ENCODE measurements at places on chromosomes 7 and 10.

DNA sequence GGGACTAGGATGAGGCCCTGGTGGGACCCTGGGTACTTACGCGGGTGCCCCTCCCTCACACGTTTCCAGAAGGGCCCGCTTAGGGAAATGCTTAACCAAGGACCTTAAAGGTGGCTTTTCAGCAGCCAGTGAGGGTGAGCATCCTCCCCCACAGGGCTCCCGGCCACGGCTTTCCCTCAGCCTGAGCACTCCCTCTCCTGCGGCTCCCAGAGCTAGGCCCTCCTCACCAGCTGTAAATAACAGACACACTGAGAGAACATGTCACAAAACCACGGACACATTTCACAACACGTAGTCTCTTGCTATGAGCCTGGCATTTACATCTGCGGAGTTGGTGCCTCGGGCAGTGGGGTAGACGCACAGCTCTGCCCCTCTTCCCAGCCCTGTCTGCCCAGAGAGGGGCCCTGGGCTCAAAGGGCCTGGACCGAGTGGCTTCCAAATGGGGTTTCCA, 25.2 kb downstream of the GRID1 start:
- no peak for DNase-seq

- DNase-seq: no peak
These were observed 12.0 kb downstream of the UCMA start for GRCh38 chr10:13222151-13222550.

- DNase-seq: no peak
These were observed 14.1 kb downstream of the STAG3 start for GRCh38 chr7:100191775-100192174.

GRCh38 chr10:84945791-84946190, 617.4 kb downstream of the CCSER2 start:
- no peak for DNase-seq

GRCh38 chr7:32660936-32661335, 165.6 kb downstream of the AVL9 start:
- no peak for DNase-seq

GRCh38 chr10:11144626-11145494, 127.2 kb downstream of the CELF2 start:
- DNase-seq: no peak

DNA sequence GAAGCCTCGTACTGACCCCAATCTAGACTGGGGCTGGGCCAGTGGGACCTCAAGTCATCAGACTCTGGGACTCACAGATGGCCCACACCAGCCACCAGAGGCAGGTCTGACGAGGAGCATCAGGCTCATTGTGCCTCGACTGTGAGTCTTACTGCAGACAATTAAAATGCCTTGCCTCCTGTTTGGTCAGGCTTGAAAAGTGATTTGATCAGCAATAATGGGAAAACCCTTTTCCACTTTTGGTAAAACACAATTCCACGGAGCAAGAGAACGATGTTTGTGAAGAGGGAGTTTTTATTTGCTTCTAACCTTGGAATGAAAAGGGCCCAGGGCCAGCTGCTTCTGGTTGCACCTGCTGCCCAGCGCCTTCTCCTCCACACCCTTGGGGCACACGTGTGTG, 43.9 kb downstream of the C10orf143 start:
- DNase-seq: no peak

- DNase-seq: no peak
These were observed 26.8 kb upstream of the CACUL1 start for GRCh38 chr10:118781541-118781940.

DNA sequence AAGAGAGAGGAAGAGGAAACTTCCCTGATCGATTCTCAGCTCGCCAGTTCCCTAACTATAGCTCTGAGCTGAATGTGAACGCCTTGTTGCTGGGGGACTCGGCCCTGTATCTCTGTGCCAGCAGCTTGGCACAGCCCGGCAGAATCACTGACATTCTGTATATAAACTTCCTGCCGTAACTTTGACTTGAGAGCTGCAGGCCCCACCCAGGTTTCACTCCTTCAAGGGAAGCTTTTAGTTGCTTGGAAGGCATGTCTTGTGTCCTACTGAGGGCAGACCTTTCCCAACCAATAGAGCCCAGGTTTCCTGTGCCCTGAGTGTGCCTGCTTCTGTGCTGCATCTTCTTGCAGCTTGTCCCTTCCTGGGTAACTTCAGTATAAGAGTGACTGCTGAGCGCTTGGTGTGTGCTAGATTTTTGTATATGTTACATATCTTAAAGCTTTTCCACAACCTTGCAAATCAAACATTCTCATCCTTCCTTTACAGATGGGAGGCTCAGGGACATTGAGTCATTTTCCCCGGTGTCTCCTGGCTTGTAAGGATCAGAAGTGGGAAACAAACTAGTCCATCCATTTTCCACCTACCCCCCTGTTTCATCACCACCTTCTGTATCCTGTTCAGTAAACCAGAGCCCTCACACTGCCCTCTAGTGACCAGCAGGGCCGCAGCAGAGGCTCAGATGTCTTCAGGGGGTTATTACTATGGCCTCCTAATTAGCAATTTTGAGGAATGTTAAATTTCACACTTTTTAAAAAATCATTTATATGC, 225.2 kb upstream of the PRSS58 start:
- DNase-seq: peak; percentile 62

GRCh38 chr10:61763778-61764177, 101.0 kb downstream of the CABCOCO1 start:
- no peak for DNase-seq

DNA sequence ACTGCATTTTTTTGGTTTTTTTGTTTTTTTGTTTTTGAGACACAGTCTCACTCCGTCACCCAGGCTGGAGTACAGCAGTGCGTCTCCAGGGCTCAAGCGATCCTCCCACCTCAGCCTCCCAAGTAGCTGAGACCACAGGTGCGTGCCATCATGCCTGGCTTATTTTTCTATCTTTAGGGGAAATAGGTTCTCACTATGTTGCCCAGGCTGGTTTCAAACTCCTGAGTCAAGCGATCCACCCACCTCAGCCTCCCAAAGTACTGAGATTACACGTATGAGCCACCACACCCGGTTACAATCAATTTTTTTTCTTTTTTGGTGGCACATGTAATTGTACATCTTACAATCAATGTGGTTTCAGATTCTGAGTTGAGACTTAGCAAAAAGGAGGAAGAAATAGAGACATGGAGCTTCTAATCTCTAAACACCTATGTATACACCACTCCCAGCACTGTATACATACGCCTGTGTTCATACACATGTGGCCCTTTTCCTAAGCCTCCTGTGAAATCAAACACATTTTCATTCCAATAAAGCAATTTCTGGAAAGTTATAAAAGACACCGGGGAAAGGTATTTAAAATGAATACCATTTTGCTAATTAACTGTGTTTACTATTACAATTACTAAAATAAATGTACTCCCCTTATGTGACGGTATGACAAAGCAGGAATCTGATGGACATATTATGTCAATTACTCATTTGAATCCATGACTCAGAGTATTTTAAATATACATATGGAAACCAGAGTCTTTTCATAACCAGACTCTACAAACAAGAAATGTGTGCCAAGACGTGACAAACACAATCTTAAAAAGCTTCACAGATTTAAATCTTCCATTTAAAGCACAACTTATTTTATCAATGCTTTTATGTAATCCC, 40.9 kb downstream of the SMURF1 start:
- DNase-seq: no peak

GRCh38 chr10:9028231-9028630, 973.7 kb downstream of the GATA3 start:
- no peak for DNase-seq

DNA sequence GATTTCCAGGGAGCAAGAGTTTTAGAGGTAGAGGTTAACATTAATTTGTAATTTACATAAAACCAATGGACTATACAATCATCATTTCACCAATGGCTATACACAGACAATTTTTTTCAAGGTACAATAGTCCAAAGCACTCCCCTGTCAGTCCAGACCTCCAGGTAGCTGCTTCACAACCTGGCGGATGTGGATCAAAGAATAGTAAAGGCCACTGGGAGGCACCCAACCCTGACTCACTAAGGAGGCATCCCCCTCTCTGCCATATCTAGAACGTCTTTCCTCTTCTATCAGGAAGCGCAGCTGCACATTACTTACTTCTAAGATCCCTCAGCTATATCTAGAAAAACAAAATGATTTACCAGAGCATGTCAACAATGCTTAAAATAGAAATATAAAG, 217.7 kb upstream of the AOAH start:
- DNase-seq: no peak

DNA sequence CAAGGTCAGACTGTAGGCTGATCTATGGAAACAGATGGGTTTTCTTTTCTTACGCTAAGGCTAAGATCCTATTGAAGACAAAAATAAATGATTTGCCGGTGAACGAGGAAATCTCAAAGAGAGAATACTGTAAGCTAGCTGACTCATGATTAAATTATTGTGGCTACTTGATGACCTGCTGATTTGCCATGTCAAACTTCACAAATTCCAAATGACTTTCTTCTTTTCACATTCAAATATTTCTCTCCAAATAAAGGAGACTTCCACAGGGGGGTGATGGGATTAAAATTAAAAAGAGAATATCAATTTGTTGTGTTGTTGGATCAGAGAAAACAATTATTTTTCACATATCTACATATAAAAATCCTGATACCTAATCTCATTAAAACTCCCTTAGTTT, 860.6 kb upstream of the ZWINT start:
- no peak for DNase-seq

DNA sequence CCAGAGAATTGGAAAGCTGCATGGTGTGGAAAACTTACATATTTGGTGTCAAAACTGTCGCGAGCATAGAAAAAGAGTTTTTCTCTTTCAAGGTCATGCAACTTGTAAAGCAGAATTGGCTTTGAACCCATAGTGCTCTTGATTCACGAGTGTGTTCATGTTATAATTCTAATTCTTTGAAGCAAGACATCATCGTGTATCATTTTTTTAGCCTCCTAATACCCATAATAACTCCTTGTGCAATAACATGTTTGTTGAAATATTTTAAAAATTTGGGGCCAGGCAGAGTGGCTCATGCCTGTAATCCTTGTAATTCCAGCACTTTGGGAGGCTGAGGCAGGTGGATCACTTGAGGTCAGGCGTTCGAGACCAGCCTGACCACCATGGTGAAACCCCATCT, 4.2 kb downstream of the CCL24 start:
- no peak for DNase-seq

DNA sequence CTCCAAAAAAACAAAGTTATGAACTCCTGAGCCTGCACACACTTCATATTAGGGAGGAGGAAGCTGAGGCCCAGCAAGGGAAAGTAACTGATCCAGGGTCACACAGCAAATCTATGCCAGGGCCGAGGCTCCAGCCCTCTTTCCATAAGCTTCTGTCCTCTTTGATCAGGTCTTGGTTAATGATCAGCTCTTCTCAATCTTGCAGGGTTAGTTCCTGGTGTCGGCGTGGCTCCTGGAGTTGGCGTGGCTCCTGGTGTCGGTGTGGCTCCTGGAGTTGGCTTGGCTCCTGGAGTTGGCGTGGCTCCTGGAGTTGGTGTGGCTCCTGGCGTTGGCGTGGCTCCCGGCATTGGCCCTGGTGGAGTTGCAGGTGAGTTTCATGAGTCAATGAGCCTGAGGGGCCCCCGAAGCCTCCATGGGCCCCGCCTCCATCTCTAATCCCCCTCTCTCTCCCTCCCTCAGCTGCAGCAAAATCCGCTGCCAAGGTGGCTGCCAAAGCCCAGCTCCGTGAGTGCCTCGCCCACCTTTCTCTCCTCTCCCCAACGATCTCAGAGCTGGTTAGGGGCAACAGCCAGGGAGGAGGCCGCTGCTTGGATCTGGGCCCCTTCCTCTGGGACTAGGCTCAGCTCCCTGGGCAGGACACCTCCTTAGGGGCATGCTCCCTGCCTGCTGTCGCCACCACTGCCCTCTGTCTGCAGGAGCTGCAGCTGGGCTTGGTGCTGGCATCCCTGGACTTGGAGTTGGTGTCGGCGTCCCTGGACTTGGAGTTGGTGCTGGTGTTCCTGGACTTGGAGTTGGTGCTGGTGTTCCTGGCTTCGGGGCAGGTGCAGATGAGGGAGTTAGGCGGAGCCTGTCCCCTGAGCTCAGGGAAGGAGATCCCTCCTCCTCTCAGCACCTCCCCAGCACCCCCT, 23.7 kb upstream of the LIMK1 start:
- no peak for DNase-seq

GRCh38 chr10:35505241-35505873, 99.8 kb upstream of the GJD4 start:
- DNase-seq: no peak

GRCh38 chr7:155064186-155064585, 5.9 kb upstream of the HTR5A start:
- no peak for DNase-seq

DNA sequence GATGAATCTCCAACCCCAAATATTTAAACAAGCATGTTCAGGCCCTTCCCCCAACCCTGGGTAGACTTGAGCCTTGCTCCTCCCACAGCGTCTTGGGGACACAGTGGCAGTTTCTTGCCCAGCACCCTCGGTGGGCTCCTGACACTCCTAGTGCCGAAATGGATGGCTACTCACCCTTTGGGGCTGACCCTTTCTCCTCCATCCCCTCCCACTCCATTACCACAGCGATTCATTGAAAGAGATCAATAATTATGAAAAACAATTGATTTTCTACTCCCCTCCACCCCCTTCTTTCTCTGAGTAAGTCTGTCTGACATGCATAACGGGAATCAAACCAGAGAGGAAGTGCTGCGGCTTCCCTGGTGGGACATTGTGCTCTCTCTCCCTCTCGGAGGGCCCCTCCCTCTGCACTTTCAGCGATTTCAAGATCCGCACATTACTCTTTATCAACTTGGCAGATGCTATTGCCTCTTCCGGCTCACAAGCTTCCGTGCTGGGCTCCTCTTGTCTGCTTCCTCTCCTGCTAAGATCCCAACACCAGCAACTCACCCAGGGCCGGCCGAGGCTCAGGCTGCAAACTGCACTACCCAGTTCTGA, 79.0 kb upstream of the PLXNA4 start:
- no peak for DNase-seq

- peak; percentile 56 for DNase-seq
These were observed 1.3 kb downstream of the CUL1 start for GRCh38 chr7:148699782-148700629.

GRCh38 chr10:132121511-132121830, 55.7 kb downstream of the JAKMIP3 start:
- DNase-seq: no peak

GRCh38 chr7:104486931-104487330, 158.5 kb downstream of the LHFPL3 start:
- no peak for DNase-seq

- peak; percentile 56 for DNase-seq
These were observed 30.2 kb upstream of the NUB1 start for GRCh38 chr7:151311294-151311864.

DNA sequence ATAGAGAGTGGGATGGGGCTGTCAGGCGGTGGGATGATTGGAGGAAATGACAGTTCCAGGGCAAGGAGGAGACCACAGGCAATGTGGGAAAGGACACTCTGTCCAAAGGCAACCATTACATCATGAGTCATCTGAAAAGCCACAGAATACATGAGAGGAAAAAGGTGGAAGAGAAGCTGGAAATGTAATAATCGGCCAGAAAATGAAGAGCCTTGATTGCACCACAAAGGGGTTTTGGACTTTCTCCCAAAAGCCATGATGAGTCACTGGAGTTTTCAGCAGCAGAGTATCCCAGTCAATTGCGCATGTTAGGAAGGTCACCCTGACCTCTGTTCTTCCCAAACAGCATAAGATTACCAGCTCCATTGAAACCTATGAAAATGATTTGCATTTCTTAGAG, 222.0 kb downstream of the LHFPL3 start:
- no peak for DNase-seq

Data from HEK293T (cell line).